NK-92 treated with Interleukin-12 subunit alpha and Interleukin-12 subunit beta, amount 100 ng/mL, for 24 hours (cell line): ENCODE measurements at places on chromosomes 5 and 9.

- DNase-seq = no peak
These were observed 286.4 kb downstream of the EBF1 start for GRCh38 chr5:158813275-158813674.

GRCh38 chr5:168347368-168348083, 56.1 kb downstream of the WWC1 start:
- DNase-seq = no peak

DNA sequence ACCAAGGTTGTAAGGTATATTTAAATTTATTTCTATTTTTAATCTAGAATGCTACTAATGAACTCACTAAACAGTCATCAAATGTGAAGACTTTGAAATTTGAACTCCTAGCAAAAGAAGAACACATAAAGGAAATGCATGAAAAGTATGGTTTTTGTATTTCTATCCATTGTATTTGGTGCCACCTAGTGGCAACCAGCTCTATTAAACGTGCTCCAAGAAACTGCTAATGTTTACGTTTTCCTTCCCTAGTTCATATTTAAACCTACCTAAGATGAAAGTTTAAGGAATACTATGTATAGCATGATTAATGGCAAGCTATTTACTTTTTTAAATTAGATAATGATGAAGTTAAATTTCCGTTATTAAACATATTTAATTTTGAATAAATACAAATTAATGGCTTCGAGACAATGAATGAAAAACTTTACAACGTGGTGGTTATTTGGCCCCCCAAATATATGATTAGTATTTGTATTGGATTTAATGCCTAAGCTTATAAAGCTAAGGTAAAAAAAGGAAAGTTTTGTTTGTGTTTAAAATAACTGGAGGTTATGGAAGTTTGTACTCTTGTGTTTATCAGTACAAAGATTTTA, 115.9 kb upstream of the SH3GL2 start:
- no peak for DNase-seq

DNA sequence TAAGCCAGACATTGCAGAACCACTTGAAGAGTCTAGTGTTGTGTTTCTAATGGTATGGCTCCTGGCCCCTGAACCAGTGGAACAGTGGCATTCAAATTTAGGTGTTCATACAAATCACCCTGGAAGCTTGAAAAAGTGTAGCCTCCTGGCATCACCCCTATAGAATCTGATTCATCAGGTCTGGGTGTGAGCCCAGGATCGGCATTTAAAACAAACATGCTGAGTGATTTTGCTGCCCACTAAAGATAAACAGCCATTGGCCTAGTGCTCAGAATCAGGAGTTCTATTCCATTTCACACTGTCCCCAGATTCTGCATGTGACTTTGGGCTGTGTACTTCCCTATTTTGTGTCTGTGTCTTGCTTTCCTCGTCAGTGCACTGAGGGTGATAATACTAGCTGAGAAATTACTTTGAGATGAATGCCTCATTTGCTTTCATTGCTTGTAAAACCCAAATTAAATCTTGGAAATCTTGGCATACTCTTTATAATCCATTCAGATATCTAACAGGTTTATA, 241.5 kb upstream of the CLINT1 start:
- DNase-seq = no peak

GRCh38 chr5:7047511-7048261, 334.5 kb downstream of the TENT4A start:
- DNase-seq = no peak
